ENCODE measurements at places on chromosomes 1 and 21. TPM values are rescaled to one million over a fixed set of nuclear protein-coding genes. Genes with fewer than 3 reads are reported as not detected.

PRAMEF4 gene
- not detected for polyA plus RNA-seq

GBP6 gene
- 0.06 TPM for polyA plus RNA-seq

OR2T33 gene
- polyA plus RNA-seq = not detected

RHBG gene
- polyA plus RNA-seq = 18.3 TPM

UBE2J2 gene
- 44.5 TPM for polyA plus RNA-seq

SV2A gene
- 7.8 TPM for polyA plus RNA-seq

LDLRAD1 gene
- not detected for polyA plus RNA-seq

MROH7 gene
- 2.4 TPM for polyA plus RNA-seq

CASQ2 gene
- polyA plus RNA-seq = 0.68 TPM

AADACL3 gene
- polyA plus RNA-seq = not detected

LCE2C gene
- not detected for polyA plus RNA-seq

ELK4 gene
- 16.0 TPM for polyA plus RNA-seq

DNA sequence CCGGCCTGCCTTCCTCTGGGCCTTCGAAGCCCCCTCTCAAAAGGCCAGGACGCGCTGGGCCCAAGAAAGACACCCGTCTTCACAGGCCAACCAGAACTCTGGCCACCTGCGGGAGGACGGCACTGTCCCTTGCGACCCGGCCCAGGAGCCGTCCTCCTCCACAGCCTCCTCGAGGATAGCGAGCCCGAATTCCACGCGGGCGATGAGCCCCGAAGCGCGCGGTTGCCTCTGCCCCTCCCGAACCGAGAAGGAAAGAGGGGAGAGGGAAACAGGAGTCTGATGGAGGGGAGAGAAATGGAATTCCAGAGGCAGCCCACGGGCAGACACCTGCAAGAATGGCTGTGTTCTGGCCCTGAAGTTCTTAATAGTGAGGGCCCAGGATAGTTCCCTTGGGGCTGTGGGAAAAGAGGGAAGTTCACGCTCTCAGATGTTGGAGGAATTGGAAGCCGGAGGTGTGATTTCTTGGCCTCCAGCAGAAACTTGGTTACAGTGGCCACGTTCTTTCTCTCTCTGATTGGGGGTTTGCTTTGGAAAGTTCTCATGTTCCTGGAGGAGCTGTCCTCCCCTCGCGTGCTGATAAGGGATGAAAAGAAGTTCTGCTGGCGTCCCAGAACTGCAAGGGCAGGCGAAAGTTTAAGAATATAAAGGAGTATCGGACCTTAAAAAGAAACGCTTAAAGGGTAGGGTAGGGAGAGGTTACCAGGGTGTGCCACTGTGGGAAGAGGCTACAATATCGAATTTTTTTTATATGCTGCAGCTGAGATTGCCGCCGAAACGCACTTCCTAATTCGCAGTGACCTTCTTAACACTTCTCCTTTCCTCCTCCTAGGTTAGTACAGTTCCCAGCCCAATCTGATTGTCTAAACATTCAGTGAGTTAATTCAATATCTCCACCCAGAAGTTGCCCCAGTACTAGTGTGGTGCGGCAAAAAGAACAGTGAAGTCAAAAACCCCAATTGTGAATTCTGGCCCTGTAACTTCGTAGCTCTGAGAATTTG, 5.8 kb upstream of the SLC44A5 start:
- DNase-seq = peak; percentile 67

GRCh38 chr1:235888119-235888643, 21.5 kb upstream of the LYST start:
- no peak for DNase-seq

DNA sequence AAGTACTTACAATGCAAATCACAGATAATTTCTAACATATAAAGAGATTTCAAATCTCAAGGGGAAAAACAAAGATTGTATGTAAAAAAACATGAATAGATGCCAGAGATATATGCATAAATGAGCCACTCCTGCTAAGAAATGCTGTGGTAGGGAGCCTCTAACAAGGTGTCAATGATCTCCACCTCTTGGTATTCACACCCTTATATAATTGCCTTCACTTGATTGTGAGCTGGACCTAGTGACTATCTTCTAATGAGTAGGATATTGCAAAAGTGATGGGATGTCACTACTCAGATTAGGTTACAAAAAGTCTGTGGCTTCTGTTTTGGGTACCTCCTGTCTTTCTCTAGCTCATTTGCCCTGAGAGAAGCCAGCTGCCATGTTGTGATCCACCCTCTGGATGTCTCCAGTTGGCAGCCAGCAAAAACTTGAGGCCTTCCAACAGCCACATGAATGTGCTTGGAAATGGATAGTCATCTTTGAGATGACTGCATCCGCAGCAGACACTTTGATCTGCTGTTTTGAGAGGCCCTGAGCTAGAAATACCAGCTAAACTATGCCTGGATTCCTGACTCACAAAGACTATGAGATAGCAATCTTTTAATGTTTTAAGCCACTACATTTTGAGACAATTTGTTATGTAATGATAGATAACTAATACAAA, 196.1 kb upstream of the FGGY start:
- DNase-seq = no peak

GRCh38 chr1:117834416-117834815, 95.0 kb downstream of the GDAP2 start:
- DNase-seq = no peak

GRCh38 chr1:46081206-46081605, 51.2 kb downstream of the PIK3R3 start:
- no peak for DNase-seq

GRCh38 chr1:97196825-97197516, 475.4 kb downstream of the PTBP2 start:
- DNase-seq = no peak

GRCh38 chr1:206905295-206906164, 8.3 kb downstream of the IL24 start:
- DNase-seq = no peak

- DNase-seq = no peak
Observed at GRCh38 chr1:55129194-55129728, 85.9 kb downstream of the USP24 start.

DNA sequence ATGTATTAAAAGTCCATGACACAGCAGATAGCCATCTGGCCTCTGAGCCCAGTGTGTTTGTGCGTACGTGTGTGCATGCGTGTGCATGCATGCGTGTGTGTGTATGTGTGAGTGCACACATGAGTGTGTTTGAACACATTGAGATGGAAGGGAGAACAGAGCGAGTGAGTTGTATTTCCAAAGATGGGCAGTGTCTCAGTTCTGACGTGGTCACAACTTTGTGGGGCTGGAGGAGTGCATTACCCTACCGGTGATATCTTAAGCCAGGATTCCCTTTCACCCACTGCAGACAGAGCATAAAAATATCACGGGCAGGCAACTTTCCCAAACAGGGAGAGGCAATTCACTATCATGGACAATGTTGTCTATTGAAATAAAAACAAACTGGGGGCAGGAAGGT, 27.8 kb downstream of the IRF2BP2 start:
- DNase-seq = no peak

- no peak for DNase-seq
Observed at GRCh38 chr1:85398391-85399064, 66.4 kb downstream of the DDAH1 start.

DNA sequence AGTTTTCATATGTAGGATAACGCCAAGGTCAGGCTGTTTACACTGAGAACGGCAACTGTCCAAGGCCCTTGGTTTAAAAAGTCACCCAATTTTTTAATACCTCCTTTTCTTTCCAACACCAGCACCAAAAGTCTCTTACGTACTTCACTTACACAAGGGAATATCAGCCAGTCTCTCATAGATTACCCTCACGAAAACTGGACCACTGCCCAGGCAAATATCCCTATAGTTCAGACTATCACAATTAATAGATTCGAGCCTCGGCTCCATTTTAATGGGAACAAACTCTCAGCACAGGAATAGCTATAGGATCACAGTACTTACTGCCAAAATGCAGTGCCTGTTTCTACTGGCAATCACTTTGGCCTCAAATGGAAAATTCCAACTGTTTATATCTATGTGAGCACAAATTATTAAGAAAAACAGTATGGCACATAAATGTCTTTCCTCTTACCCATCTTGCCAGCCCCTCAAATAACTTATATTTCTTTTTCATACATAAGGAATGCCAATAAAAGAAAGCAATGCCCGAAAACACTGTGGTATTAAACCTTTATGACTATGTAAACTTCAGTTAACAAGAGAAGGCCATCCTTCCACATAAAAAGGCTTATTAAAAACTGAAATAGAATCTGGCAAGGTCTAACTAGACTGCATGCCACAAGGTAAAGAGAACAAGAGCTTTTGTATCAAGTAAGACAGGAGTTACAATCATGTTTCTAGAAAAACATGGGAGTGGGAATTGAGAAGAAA, 97.8 kb downstream of the SLC45A1 start:
- DNase-seq = no peak

GRCh38 chr1:116286541-116286971, 86.5 kb upstream of the ATP1A1 start:
- no peak for DNase-seq

GRCh38 chr1:244361764-244362473, 89.8 kb downstream of the ADSS2 start:
- no peak for DNase-seq

DNA sequence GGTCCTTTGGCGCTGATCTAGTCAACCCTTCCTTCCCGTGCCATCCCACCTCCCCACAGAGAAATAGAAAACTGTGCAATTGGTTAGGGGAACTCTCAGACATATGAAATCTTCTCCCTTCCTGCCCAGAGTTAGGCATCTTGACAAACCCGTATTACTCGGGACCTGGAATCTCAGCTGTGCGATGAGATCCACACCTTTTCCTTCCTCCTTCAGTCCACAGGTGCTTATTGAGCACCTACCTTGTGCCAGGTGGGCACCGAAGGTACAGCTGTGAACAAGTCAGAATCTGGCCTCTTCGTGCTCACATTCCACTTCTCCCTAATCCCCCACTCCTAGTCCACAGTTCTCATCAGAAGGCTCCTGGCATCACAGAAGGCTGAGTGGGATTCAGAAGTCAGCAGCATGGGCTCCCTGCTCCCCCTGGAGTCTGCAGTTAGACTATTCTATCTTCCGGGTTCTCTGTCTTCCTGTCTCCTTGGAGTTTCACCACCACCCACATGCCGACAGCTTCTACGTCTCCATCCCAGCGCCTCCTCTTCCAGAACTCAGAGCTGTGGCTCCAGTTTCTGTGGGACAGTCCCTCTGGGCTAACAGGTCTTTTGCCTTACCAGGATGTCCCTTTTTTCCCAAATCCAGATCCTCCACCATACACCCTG, 23.0 kb downstream of the KNCN start:
- no peak for DNase-seq

DNA sequence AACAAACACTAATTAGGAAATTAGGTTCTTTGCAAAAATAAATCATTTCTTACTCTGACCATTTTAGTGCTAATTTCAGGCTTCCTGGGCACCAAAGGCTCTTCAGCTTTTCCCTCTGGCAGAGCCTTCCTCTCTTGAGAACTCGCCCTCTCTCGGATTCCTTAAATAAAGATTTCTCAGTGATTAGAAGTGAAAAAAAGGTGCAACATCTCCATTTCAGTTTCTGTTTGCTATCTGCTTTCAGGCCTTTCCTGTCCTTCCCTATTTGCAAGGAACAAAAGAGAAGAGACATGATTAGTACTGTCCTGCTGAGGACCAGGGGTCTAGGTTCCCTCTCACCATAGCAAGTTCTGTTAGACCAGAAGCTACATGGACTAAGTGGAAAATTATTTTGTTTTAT, 27.8 kb upstream of the CACYBP start:
- no peak for DNase-seq

- DNase-seq = no peak
Observed at GRCh38 chr21:33940164-33940880, 24.7 kb upstream of the ATP5PO start.

DNA sequence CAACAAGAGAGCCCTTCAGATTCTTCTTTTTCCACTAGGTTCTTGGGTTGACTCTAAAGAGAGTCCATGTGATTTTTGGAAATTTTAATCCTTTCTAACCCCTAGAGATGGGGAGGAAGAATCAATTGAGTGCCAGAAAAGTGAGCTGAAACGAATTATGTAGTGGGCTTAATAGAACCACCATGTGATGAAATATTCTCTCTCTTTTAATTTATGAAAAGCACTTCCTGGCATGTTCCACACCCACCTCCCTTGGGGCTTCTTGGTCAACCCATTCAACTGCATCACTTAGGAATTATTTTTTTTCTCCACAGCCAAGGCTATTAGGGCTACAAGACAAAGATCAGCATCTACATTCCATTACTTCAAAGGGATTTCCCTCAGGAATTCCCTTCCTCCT, 79.6 kb downstream of the ZC3H11B start:
- DNase-seq = no peak

DNA sequence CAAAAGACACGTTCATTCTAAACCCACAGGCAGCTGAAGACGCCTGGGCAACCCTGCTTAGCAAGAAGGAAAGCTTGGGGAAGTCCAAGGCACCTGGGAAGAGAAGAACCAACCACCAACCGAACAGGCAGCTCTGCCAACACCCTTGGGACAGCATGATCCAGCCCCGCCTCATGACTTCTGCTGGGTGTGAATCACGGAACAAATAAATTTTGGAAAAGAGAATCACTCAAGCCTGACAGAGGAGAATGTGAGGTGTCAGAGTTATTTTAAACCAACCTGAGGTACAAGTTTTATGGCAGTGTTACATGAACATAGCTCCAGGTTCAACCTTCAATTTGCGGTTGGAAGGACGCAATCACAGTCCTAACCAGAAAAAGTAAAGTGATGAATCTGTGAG, 10.0 kb upstream of the PADI4 start:
- DNase-seq = no peak

DNA sequence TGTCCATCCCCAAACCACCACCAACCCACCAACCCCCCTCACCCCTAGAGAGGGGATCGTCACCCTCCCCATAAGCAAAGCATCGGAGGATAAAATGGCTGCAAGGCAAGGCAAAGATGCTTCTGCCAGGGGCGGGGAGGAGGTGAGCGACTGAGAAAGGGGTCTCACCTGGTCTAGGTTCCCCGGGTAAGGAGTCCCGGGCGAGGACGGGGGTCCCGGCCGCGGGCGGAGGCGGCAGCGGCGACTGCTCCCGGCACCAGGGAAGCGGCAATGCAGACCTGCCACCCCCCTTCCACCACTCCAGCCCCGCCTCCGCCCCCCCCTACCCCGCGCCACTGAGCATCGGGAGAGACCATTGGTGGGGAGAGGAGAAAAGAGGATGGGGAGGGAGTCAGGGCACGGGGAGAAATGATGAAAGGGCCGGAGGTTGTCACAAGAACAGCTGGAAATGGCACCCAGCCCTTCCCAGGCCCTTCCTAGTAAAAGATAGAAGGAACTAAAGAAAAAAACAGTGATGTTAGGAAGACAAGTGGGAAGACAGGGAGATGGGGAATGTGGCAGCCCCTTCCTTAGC, at the start of gene SV2A:
SV2A (minus strand) TSS at position 274 of the 574 bp plus-strand sequence. CDS start 4,004 bp downstream, outside the sequence.
- no peak for DNase-seq

GRCh38 chr1:46526691-46527291, 24.7 kb downstream of the KNCN start:
- DNase-seq = no peak

- no peak for DNase-seq
Observed at GRCh38 chr1:7705048-7705907, 65.8 kb upstream of the VAMP3 start.

- no peak for DNase-seq
Observed at GRCh38 chr1:3000671-3001470, 20.4 kb upstream of the ACTRT2 start.

DNA sequence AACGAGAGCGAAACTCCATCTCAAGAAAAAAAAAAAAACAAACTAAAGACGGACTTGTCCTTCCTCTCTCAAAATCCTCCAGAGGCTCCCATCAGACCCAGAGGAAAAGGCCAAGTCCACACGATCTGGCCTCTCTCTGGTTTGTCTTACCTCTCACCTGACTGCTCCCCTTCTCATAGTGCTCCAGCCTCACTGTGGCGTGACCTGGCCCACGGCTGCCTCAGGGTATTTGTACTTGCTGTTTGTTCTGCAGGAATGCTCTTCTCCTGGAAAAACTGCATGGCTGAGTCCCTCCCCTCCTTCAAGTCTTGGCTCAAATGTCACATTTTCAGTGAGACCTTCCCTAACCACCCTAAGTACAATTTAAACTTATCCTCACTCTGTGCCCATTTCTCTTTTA, 8.0 kb upstream of the BRWD1 start:
- no peak for DNase-seq

Measured in renal cortex interstitium (tissue), 15 donors.